Activated CD4-positive, alpha-beta memory T cell treated with anti-CD3 and anti-CD28 coated beads for 36 hours (primary cell): ENCODE measurements at places on chromosomes 7 and 10.

DNA sequence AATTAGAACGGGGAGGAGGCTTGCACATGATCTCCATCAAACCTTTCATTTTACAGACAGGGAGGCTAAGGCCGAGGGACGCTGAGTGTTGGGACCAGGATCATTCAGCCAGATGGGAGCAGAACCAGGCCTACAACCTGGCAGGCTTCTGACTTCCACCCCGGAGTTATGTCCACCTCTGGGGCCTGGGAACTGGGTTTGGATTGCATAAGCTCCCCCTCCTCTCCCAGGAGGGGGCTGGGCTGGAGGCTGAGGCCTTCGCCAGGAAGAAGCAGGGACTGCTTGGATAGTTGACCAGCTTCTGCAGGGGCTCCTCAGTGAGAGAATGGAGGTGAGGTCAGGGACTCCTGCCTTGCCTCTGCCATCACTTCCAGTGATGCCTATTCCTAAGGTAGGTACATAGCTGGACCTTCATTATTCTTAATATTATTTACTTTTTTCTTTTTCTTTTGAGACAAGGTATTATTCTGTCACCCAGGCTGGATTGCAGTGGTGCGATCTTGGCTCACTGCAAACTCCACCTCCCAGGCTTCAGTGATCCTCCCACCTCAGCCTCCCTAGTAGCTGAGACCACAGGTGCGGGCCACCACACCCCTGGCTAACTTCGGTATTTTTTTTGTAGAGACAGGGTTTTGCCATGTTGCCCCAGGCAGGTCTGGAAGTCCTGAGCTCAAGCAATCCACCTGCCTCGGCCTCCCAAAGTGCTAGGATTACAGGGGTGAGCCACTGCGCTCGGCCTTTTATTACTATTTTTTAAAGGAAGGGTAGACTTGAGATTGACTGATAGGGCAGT, 1.3 kb downstream of the SNX10 start:
- DNase-seq, result peak; percentile 20

GRCh38 chr7:24836084-24836483, 78.8 kb upstream of the GSDME start:
- no peak for DNase-seq

DNA sequence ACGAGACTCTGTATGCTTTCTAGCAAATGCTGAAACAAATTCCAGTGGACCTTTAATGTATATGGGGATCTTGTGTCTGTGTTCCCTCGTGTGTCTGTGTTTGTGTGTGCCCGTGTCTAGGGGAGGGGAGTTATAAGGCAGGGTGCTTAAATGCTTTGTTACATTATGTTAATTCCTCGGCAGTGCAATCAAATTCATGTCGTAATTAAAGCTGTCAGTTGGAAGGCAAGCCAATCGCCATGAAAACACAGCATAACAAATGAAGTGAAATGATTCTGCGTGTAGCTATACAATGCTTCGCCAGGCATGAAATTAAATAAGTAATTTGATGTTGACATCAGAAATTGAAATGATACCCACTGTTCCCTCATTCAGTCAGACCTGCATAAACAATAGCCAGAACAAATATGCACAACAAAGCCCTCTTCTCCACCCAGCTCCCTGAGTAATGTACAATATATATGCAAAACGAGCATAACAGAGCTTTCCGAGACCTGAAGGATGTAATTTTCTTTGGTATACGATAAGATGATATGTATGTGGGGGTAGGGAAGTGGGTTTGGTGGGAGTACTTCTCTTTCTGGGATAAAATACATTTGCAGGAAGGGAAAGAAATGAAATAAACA, 534.1 kb downstream of the AUTS2 start:
- DNase-seq, result no peak

DNA sequence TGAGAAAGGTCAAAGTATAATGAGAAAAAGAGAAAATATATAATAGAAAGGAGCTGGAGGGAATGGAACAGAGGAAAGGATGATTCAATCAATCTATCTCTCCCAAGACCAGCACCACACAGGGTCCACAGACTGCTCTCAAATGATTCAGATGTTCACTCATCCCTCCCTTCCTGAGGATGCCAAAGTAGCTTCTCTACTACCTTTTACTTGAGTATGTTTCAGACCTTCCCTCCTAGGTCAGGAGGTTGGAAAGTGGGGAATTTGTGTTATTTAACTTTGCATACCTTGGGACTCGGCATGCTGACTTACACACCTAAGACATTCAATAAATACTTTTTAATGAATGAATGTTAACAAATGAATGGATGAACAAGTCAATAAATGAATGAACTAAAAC, 30.6 kb downstream of the CPVL start:
- no peak for DNase-seq

GRCh38 chr7:100836812-100837098, 9.4 kb upstream of the EPHB4 start:
- no peak for DNase-seq

DNA sequence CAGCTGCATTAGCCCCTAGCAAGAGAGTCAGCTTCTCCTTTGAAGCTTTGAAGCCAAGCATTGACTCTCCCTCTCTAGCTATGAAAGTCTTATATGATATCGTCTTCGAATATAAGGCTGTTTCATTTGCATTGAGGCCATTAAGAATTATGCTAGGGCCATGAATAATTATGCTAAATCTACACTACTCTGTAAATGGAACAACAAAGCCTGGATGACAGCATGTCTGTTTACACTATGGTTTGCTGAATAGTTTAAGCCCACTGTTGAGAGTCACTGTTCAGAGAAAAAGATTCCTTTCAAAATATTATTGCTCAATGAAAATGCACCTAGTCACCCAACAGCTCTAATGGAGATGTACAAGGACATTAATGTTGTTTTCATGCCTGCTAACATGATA, 52.8 kb downstream of the ZNF438 start:
- no peak for DNase-seq

DNA sequence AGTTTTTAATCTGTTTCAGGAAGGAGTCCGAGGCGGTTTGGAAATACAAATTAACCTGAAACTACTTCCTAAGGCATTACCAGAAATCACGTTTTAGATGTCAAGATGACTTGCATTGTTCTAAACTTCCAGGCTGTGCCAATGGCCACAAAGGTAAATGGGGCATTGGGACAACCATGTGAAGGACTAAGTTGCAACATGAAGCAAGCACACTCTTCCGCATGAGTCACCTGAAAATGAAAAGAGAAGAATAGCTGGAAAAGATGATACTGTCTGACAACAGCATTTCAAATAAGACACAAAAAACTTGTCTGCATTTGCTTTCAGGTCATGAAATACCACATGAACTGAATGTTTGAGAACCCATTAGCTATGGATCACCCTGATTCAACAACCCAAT, 262.1 kb downstream of the AHR start:
- DNase-seq, result no peak
